ENCODE measurements at places on chromosomes 5 and 9. TPM values are rescaled to one million over a fixed set of nuclear protein-coding genes. Genes with fewer than 3 reads are reported as not detected.

- no peak for DNase-seq
These were observed 481.5 kb downstream of the EBF1 start for GRCh38 chr5:158618256-158618655.

DNA sequence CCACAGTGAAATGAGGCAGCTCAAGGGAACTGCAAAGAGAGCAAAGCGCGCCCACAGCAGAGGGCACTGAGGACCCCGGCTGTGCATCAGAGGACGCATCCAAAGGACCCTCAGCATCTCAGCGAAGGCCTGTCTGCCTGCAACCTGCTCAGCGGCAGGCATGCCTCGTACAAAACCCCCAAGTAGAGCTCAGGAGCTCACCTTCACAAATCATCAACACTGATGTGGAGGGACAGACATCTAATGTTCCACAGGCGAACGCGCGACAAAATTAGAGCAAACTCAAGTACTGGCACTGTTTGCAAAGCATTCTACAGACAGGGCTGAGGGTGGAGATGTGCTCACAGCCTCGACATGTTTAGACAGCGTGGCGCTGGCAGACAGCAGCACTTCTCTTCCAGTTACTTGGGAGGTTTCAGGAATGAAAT is 81.0 kb downstream of the DCP2 start:
- DNase-seq = no peak

DNA sequence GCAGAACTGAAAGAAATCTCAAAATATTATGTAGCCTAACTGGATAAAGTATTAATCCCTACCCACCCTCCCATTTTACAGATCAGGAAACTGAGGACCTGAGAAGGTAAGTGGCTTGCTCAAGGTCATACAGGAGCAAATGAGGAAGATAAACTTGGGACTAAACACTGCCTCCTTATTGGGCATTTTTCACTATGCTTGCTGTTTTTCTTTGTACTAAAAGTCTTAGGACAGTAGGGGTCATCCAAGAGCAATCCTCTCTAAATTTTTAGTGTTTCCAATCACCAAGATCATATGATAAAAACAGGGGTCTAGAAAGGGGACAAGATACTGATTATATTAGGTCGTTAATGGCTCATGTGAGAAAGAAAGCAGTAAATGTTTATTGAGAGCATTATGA is 80.8 kb downstream of the RORB start:
- no peak for DNase-seq

DNA sequence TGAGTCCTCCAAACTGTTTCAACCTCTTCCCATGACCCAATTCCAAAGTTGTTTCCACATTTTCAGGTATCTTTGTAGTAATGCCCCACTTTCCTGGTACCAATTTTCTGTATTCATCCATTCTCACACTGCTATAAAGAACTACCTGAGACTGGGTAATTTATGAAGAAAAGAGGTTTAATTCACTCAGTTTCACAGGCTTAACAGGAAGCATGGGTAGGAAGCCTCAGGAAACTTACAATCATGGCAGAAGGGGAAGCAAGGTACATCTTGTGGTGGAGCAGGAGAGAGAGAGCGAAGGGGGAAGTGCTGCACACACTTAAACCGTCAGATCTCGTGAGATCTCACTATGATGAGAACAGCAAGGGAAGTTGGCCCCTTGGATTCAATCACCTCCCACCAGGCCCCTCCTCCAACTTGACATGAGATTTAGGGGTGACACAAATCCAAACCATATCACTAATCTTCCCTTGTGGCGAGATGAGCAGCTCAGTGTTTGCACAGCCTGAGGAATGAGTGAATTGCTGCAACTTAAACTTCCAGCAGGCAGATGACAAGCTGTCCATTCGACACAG is 42.9 kb downstream of the TRIP13 start:
- no peak for DNase-seq

DNA sequence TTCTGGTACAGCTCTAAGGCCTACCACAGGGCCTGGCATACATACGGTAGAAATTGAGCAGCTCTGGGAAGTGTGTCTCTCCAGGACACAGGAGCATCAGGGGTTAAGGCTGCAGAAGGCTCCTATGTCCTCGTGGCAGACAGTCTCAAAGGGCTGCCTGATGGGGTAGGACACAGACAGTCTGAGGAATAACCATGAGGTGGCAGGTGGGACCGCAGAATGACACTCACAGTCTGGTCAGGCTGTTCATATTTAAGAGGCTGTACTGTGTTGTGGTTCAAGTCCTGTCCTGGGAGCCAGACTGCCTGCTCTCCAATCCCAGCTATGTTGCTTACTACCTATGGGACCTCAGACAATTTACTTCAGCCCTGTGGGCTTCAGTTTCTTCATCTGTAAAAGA is 217.1 kb downstream of the TRIM32 start:
- DNase-seq = no peak

DNA sequence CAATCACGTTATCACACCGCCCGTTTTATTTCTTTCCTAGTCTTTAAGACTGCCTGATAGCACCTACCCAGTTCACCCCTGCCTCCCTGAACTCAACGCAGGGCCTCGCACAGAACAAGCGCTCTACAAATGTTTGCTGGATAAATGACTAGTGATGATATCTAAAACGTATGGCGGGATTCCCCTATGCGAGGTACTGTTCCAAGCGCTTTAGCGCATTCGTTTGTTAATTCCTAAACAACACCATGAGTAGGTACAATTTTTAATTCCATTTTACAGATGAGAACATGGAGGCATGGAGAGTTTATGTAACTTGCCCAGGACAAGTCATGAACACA is 6.6 kb downstream of the POU4F3 start:
- no peak for DNase-seq

DNA sequence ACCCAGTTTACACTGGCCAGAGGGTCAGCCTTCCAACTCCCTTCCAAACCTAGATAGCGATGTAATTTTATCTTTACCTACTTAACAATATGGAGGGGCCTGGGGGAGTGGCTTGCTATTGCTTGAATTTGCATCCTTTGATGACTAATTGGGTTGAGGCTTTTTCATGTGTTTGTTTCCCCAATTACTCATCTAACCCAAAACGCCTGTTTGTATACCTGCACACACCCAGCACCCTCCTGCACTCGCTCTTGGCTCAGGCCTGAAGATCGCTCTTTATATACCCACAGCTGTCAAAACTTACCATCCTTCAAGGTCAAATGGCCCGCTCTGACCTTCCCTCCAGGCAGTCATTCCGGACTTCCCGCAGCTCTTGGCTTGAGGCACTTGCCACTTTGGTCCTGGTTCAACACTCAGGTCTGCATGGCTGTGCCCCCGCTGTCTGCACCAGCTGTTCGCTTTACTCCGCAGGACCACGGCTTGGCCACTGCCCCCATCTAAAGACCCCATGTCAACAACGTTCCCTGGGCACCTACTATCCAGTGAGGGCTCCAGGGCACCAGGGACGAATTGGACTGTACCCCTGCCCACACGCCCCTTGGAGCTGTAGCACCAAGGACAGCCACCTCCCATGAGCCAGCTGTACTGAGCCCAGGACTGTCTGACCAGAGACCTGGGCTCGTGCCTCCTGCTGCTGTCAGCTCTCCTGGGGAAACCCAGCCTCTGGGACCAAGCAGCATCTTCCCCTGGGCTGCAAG is 76.1 kb upstream of the ADAMTS2 start:
- DNase-seq = no peak

GRCh38 chr5:155342956-155343355 is 329.4 kb downstream of the KIF4B start:
- no peak for DNase-seq

The STXBP1 gene
- total RNA-seq = 5.9 TPM

The GZMA gene
- total RNA-seq = not detected

Data from Calu3 (cell line).